ENCODE measurements at places on chromosomes 7 and 10.

- DNase-seq, result no peak
Measured at GRCh38 chr10:49527061-49527460, 11.9 kb downstream of the ERCC6 start.

DNA sequence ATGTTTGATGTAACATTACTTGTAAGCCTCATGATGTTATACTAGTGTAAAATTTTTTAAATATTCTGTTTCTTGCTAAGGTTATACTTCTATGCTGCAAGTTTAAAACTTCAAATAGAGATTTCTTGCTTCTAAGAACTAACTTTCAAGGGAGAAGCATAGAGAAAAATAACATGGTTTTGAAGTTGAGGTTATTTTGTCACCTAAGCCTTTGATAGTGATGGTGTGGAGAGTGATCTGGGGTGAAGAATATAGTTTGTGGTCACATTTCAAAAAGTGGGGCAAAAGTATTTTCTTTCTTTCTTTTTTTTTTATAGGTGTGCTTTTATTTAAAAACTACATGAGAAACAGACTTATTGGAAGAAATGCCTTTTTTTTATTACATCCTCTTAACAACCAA is 162.4 kb downstream of the GATA3 start:
- DNase-seq, result no peak

DNA sequence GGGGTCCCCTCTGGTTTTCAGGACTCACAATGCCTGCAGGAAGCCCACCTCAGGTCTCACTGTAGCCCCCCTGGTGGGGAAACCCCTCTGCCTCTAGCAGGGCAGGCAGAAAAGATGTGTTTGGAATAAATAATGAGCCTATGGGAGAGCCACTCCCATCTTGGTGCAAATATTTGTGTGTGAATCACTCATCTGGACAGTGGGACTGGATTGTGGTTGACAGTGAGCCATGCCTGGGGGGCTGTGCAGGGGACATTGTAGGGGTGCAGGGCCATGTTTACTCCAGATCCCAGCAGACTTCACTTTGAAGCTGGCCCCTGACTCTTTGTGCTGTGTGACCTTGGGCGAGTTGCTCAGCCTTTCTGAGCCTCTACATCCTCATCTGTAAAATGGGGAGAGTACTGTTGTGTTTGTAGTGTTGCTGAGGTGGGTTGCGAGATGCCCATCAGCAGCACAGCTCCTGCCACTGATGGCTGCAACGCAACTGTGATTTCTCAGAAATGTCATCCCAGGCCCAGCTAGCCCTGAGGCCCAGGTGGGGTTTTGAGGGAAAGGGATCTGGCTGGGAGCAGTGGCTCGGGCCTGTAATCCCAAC is 20.7 kb downstream of the GTF2IRD1 start:
- DNase-seq, result no peak

- DNase-seq, result no peak
Measured at GRCh38 chr7:130881091-130881798, 147.2 kb upstream of the KLF14 start.

GRCh38 chr7:9148687-9149086 is 715.3 kb downstream of the NXPH1 start:
- DNase-seq, result no peak
